Activated naive CD8-positive, alpha-beta T cell treated with anti-CD3 and anti-CD28 coated beads, Interleukin-2, amount 10 ng/mL, durations not matched to agents 7 days and 5 days (primary cell): ENCODE measurements at places on chromosomes 3 and 15.

DNA sequence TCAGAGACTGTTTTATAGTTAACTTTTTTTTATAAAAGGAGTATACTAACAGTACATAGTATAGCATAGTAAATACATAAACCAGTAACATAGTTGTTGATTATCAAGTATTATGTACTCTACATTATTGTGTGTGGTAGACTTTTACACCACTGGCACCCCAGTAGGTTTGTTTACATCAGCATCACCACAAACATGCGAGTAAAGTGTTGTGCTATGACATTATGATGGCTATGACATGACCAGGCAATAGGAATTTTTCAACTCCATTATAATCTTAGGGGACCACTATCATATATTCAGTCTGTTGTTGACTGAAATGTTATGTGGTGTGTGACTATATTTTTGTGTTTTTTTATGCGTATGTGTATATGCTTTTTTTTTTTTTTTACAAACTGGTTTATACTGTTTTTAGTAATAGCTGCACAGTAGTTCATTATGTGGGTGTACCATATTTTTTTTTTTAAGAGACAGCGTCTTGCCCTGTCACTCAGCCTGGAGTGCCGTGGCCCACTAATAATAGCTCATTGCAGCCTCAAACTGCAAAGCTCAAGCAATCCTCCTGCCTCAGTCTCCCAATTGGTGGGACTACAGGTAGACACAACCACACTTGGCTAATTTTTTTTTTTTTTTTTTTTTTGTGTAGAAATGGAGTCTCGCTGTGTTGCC is 1.9 kb downstream of the CAPN7 start:
- no peak for DNase-seq

GRCh38 chr3:42745291-42745745 is 27.7 kb downstream of the CCDC13 start:
- no peak for DNase-seq

- no peak for DNase-seq
Observed at GRCh38 chr3:161409069-161409468, 37.8 kb upstream of the SPTSSB start.

DNA sequence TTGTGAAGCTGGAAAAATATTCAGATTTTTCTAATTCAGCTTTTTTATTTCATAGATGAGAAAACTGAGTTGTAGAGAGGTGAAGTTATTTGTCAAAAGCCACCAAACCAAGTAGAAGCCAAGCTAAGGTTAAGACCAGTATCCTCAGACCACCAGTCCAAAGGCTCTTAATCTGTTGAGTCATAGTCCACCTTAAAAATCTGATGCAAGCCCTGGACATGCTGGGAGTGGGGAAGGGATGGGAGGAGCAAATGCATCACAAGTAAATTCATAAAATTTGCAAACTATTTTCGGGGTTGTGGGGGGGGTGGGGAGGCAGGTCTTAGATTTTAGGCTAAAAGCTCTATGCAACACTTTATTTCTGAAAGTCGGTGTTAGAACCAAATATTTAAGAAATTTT is 307.7 kb upstream of the SEMA6D start:
- DNase-seq, result no peak

DNA sequence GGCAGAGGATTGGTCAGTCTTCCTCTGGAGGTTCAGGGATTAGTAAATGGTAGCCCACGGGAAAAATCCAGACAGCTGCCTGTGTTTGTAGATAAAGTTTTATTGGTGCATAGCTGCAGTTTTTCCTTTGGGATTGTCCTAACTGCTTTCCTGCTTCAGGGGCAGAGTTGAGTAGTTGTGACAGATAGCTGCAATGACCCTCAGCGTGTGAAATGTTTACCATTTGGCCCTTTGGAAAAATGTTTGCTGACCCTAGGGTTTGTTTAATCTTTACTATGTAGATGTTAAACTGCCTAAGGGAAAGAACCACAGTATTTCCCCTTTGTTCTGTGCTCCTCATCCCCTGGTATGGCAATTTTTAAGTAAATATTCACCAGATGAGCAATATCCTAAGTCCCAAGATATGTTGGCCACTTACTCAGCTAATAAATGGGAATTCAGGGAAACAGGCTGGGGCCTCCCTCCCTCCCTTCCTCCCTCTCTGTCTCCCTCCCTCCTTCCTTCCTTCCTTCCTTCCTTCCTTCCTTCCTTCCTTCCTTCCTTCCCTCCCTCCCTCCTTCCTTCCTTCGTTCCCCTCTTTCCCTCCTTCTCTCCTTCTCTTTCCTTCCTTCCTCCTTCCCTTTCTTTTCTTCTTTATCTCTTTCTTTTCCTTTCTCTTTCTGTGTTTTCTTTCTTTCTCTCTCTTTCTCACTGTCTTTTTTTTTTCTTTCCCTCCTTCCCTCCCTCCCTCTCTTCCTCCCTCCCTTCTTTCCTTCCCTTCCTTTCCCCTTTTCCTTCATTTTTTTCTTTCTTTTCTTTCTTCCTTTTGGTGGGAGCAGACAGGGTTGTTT is 234.6 kb upstream of the BHLHE40 start:
- DNase-seq, result no peak

DNA sequence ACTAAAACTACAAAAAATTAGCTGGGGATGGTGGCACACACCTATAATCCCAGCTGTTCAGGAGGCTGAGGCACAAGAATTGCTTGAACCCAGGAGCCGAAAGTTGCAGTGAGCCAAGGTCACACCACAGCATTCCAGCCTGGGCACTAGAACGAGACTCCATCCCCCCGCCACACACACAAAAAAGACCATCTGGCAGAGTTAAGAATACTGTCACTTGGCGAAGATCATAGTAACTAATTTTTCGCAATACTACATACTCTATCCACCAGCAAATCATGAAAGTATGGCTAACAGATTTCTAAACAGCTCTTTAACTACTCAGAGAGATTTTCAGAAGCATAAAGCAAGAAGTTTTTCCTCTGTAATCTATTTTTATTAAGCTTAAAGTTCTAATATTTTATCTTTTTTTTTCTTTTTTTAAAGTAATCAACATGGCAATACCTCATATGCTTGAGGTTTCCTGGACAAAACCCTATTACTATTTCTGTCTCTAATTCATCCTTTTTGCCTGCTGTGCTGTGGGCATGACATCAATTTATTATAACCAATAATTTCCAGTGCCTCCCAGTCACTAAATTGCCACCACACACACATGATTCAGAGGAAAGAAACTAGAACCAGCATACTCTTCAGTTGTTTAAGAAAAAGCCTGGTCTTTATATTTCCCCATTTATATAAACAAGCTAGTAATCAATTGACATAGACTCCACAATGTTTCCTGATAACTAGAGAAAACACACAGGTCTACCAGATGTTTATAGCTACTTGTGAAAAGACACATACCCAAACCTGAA is 46.9 kb downstream of the CHSY1 start:
- DNase-seq, result no peak

DNA sequence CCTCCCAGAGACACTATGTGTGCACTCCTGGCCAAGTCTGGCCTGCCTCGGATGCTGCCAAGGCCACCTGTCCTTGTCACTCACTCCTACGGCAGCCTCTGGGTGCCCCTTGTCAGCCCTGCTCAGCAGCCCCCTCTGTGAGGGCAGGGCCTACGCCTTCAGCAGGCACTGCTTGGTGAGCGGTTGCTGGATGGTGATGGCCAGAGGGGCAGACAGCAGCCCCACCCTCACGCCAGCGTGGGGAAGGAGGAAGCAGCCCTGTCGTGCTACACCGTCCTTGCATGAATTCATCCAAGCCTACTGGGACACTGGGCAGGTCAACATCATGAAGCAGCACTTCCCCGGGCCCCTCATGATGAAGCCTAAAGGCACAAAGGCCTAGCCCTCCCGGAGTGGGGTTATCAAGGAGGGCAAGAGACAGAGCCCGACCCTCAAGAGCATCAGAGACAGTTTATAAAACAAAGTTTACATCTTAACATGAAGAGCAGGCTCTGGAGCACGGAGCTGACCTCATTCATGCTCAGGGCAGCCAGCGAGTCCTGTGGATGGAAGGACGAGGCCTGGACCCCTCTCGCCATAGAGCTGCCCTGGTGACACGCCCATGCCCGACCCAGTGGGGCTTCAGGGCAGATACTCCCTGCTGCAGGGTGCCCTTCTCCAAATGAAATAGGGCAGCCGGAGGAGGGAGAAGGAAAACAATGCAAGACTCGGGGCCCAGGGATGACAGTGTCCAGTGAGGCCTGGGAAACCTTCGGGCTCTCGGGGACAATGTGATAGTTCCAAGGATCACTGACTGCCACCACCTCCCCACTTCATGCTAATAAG is 25.3 kb downstream of the CHDH start:
- no peak for DNase-seq

DNA sequence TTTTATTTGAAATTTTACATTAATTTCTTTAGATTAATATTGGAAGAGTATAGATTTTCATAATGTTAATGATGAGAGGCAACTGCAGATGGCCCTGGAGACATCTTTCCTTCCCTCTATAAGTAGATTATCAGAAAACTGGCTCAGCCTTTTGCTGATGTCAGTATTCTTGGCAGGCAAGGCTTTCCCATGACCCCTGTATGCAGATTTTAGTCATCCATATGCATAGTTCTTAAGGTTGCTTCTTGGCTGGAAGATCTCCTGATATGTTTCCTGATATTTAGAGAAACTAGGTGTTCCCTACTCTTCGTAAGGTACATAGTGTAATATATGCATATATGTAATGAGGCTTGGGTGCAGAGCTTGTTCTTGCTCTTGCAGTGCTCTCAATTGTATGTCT is 911.4 kb downstream of the EPHA3 start:
- DNase-seq, result no peak

GRCh38 chr15:94174399-94174802 is 57.0 kb upstream of the MCTP2 start:
- no peak for DNase-seq

- no peak for DNase-seq
Observed at GRCh38 chr3:147417551-147418295, 8.6 kb downstream of the ZIC1 start.

- no peak for DNase-seq
Observed at GRCh38 chr3:9280451-9281219, 31.2 kb upstream of the SRGAP3 start.

DNA sequence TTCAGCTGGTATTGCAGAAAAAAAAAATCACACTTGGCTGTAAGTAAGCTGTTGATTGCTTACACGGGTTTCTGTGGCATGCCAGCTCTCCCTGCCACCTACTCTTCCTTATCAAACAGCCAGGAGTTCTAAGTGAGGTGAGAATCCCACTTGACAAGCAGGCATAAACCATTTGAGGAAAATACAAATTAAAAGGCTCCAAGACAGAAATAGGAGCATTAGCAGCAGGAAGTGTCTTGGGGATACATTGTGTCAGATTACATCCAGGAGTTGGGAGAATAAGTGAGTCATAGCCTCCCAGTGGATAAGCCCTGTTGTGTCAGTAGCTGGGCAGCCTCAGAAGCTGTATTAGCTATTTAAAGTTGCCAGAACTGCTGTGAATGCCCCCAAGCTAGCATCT is 256.0 kb downstream of the CNTN4 start:
- DNase-seq, result no peak

GRCh38 chr3:12518261-12519028 is 26.9 kb downstream of the MKRN2OS start:
- DNase-seq, result no peak

DNA sequence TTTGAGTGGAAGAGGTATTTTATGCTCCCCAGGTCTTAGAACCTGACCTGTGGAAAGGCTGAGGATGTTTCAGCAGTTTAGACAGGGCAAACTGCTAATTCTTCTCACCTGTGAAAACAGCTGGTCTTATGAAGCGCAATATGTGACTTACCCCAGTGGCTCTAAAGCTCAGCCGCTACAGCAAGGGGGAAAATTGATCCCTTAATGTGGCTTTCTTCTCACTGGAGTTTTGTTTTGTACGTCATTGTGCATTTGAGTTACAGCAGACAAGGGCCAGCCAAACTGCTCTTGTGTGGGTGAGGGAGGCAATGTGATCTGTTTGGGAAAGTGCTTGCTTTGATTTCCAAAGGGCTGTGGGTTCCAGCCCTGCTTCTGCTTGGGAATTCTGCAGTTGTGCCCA is 293.4 kb upstream of the LRRFIP2 start:
- no peak for DNase-seq

DNA sequence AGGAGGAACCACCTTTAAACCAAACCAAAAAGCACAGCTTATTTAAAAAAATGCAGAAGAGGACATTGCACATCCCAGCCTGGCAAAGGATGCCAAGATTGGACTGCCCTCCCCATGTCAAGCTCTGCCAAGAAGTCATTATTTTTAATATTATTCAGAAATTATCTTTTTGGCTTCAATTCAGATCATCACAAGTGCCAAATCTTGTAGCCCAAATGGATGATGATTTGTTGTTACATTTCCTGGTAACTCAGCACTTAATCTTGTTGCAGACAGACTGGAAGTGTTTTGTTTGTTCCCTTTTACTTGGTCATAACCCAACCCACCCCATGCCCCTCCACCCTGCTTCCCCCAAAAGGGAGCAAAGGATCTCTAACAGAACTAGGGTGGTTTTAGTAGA is 28.1 kb upstream of the LXN start:
- no peak for DNase-seq

- DNase-seq, result no peak
Observed at GRCh38 chr3:119175872-119176756, 2.7 kb downstream of the UPK1B start.

DNA sequence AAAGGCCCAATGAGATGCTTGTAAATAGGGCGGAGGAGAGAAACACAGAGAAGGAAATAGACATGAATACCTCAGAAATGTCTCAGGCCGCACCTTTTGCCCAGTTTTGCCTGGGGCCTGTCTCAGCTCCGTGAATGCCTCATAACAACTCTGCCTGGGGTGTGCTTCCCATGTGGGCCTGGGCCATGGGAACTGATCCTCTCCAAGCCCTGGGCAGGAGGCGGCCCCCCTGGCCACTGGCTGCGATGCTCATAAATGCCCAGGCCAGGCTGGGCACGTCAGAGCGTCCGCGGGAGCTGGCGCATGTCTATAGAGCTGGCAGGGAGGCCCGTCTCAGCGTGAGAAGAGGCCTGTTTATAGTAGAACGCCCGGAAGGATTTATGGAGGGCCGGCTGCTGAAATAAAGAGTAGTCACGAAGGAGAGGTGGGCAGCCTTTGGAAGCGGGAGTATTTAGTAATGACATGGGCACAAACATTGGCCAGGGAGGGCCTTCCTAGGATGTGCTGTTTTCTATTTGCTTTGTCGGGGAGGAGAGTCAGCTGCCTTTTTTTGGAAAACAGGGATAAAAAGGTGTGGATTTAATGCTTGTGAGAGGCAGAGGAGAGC is 85.9 kb upstream of the IGF1R start:
- DNase-seq, result no peak

DNA sequence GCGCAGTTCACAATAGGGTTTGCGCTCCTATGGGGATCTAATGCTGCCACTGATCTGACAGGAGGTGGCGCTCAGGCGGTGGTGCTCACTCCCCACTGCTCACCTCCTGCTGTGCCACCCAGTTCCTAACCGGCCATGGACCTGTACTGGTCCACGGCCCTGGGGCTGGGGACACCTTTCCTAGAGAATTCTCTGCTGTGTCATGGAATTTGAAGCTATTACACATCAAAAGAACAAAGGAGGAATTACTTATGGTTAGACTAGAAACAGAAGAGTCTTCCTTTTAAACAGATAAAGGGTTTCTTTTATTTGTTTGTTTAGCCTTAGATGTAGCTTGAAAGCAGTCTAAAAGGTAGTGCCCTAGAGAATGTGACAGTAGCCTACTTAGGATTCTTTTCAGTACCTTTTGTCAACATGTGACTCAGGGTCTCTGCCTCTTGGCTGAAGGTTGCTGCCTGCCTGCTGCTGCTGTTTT is 50.3 kb downstream of the PAK2 start:
- no peak for DNase-seq
